ENCODE measurements at places on chromosomes 2 and 18. TPM values are rescaled to one million over a fixed set of nuclear protein-coding genes. Genes with fewer than 3 reads are reported as not detected.

Gene TXNDC2
- under 0.01 TPM for total RNA-seq

Gene DNAJC10
- total RNA-seq: 125 TPM

Gene PCARE
- not detected for total RNA-seq

Gene TMEM182
- 4.9 TPM for total RNA-seq

Gene KLHL30
- 0.26 TPM for total RNA-seq

Gene PDE1A
- 0.13 TPM for total RNA-seq
